Head of caudate nucleus (tissue), 42 donors: ENCODE measurements at places on chromosomes 5 and 9.

DNA sequence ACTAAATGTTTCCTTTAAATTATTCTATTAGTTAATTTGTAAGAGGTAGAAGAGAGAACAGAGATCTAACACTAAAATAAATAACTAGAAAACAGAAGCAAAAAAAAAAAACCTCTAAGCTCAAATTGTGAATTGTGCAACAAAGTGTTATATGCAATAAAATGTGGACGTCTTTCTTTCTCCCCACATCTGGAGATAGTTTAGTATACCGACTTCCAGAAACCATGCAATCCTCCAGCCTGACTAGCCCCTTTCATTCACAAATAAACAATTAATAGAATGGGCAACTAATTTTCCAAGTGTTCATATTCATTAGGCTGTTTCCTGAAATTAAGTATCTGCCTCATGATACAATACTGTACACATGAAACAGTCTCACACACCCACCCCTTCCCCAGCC lies 258.5 kb downstream of the BNC2 start:
- DNase-seq: no peak

GRCh38 chr5:173234129-173234790 lies 746 bp downstream of the NKX2-5 start:
- DNase-seq: no peak

- DNase-seq: no peak
Measured at GRCh38 chr5:94778299-94778698, 159.8 kb downstream of the SLF1 start.

- no peak for DNase-seq
Measured at GRCh38 chr9:35834260-35835215, 5.5 kb downstream of the TMEM8B start.

DNA sequence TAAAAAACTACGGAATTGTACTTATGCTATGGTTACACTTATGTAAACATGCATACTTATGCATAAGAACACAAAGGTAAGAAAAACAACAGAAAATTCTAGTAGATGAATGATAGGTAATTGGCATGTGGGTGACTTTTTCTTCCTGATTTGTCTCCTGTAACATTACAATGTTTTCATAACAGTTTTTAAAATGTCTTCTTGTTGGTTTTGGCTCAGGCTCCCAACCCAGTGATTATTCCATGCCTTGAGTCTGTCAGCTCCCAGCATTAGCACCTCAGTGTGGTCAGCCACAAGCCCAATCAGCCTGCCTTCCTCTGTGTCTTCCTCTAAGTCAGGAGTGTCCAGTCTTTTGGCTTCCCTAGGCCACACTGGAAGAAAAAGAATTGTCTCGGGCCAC lies 7.9 kb upstream of the FOXE1 start:
- DNase-seq: no peak

DNA sequence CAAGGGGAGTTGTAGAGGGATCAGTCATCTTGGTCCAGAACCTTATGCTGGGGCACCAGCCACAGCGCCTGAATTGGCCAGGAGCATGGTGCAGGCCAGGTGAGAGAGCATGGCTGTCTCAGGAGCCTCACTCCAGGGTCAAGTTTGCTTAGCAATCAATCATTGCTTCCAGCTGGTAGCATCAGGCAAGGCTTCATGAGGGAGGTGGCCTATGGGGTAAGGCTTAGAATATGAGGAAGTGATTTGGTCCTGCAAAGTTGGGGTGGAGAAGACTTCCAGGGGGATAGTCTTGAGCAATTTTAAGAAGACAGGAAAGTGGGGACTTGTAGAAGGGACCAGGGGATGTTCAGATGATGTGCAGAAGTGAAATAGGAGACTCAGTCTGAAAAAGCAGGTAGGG lies 53.9 kb upstream of the PITX1 start:
- no peak for DNase-seq

DNA sequence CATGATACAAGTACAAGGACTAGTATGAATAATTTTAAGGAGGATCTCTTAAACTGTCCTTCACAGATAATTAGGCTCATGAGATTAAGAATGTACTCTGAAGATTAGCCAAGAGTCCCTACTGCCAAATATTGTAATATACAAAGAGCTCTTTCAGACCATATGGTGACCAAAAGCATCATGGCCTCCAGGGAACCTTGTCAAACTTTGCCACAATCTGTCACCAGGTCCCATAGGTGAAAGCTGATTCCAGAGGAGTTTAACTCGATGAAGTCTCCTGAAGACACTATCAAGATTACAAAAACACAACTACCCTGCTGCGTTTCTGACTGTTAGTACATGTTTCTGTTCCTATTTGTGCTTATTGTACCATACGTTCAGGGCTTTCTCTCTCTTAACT lies 395.4 kb upstream of the ITGA1 start:
- no peak for DNase-seq

DNA sequence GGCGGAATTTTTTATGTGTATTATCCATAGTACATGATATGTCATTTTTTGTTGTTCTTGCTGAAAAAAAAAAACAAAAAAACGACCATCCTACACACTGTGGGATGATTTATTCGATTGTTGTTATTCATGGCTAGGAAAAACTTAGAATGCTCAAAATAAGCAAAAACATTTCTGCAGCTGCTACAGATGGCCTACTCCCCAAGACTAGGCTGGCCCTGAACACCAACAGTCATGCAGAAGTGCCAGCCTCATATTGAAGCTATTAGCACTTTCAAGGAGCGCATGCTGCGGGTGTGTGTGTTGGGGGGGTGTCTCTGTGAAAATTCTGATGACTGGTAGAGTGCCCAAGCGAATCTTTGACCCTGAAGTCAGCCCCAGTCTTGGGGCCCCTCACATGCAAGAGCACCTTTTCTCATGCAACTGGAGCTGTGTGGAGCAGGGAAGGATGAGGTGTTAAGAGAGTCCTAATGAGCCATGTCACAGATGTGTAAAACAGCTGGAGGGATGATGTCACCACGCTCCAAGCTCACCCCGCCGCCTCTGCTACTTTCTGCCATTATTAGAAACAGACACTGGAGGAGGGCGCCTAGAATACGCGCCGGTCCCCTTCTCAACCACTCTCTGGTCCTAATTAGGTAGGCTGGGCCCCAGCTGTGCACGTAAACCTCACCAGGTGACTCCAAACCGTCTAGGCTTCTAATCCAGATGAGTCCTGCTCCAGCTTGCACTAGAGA lies 61.0 kb upstream of the SMIM23 start:
- no peak for DNase-seq

- DNase-seq: no peak
Measured at GRCh38 chr5:122668552-122668951, 106.3 kb upstream of the SNX2 start.

DNA sequence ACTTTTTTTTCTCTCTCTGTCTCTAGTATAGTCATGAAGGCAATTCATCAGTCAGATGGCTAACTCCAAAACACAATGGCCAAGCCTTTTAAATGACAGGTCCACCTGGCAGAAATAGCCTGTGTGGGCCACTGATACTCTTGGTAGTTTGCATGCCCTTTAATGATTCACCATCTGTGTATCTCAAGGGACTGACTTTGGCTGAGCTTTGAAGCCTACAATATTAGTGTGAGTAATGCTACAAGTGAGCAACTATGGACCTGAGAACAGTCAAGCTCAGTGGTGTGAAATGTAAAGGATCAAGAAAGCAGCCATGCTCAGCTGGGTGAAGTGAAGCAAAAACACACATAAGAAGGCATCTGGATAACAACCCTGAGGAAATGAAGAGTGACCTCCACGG lies 506.9 kb downstream of the TLE1 start:
- no peak for DNase-seq

DNA sequence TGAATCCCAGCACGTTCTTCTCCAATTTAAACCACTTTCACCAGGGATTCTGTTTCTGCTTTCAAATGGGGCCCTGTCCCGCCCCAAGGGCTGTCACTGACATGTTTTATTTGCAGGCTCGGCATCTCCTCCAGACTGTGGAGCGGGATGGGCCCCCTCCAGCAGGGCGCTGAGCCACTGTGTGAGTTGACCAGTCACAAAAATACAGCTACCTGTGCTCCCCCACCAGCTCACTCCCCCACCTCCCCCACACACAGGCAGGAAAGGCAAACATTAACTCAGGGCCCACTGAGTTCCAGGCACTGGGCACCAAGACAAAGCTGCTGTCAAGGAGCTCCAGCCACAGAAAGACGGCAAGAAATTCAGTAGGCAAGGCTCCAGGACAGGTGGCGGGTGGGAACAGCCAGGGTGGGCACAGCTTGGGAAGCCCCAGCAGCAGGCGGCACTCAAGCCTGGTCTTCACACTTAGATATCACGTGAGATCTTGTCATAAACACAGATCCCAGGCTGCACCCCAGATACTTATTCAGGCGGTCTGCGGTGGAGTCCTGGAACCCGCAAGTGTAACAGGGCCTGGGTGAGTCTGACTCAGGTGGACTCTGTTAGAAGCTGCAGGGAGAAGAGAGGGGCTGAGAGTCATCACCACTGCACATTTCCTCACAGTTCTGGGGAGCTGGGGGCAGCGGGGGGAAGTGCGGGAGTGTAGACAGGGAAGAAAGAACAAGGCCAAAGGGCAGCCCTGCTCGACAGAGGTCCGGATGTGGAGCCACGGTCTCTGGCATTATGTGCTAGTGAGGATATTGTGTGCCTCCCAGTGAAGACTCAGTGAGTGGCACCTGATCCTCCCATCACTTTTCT lies 44.7 kb downstream of the OR2V1 start:
- DNase-seq: peak; percentile 16

- no peak for DNase-seq
Measured at GRCh38 chr9:35350827-35351549, 138.9 kb upstream of the RUSC2 start.

DNA sequence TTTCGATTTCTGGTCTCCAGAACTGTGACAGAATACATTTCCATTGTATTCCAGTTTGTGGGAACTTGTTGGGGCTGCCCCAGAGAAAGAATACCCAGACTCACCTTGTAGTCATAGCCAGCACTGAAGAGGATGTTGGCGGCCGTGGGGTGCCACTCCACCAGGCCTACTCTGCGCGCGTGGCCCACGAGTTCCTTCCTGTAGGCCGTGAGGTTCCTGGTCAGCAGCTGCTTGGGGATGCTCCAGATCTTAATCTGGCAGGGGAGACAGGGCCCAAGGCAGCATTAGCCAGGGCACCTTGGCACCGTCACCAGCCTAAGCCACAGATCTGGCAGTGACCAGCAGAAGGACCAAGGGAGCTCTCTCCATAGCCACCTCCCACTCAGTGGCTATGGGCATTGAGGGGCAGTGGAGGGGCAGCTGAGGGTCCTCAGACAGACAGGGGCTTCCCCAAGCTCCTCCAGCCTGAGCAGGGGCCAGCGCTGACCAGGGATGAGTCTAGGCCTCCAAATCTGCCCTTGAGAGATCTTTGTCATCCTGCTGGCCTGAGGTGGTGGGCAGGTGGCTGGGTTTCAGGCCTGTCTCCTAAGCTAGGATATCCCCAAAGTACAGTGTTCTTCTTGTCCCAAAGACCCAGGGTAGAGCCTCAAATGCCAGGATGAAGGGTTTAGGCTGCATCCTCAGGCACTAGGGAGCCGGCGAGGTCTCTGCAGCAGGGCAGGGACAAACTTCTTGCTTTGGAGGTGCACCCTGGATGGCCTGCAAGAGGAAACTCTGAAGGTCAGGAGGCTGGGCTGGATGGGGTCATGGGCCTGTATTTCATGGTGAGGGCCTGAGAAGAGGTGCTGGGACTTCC lies 15.9 kb upstream of the TRIM14 start:
- DNase-seq: no peak

DNA sequence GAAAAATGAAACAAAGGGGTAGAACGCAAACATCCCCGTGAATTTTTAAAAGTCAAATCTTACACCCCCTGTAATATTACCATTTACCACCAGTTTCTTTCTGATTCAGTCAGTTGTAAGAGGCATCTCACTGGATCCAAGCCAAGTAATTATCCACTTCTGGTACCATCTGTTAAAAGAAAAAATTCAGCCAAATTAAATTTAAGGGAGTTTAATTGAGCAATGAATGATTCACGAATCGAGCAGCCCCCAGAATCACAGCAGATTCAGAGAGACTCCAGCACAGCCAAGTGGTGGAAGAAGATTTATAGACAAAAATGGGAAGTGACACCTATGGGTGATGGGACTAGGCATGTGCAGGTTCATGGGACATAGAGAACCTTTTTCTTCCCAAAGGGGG lies 29.9 kb upstream of the MTMR12 start:
- no peak for DNase-seq

GRCh38 chr5:127830157-127830556 lies 127.0 kb downstream of the CCDC192 start:
- no peak for DNase-seq

DNA sequence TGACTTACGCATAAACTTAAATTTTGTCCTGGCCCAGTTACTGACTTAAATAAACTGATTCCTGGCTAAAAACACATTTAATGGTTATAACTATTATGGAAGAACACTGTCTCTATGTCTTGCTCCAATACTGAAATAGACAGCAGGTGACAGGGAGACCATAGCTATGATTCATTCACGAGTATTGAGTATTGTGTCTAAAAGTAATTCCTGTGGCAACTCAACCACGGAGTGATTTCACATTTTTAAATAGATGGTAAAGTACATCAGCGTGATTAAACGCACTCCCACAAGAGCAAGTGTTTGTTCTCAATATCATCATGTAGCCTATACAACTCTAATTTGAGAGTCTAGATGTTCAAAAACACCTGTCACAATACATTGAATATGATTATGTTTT lies 35.9 kb upstream of the PCSK1 start:
- DNase-seq: no peak

GRCh38 chr9:18056993-18057369 lies 417.0 kb upstream of the ADAMTSL1 start:
- DNase-seq: no peak

- no peak for DNase-seq
Measured at GRCh38 chr5:120684749-120685415, 220.8 kb downstream of the PRR16 start.

DNA sequence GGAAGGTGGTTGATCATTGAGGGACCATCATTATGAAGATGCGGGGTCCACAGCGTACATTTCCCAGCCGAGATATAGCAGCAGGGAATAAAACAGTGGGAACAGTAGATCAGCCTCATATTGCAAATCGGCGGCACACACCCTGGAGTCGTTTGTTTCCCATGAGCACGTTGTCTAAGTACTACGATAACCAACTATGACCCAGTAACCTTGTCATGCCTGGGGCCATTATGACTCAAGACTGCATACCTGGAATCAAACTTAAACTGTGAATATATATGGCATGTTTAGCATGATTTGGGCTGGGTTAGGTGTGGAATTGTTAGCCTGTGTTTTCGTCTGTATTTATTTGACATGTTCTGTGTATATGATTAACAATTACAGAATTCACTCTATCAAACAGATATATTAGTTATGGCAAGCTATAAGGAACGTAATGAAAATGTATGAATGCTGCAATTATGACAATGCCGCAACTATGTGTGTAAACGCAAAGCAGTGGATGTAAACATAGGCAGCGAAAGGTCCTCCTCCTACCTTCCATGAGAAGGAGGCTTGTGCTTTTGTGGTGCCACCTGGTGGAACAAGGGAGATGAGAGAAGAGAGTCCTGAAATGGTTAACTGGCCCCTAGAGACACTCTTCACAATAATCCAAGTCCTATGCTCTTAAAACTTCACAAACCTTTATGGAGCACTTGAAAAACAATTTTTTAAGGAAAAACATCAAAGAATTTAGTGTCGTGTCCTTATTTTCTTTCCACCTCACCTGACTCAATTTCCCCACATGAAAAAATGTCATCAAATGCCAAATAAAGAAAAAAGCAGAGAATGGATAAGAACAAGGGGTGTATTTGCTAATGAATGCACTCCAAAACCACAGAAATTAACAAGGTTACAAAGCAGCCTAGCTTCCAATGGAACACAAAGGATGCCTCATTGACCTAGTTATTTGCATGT lies 47.1 kb downstream of the SEMA5A start:
- DNase-seq: no peak

- no peak for DNase-seq
Measured at GRCh38 chr5:69043655-69043996, 50.2 kb upstream of the SLC30A5 start.

GRCh38 chr9:118928722-118929121 lies 440.5 kb downstream of the BRINP1 start:
- no peak for DNase-seq
